ENCODE measurements at places on chromosomes 3 and 15. TPM values are rescaled to one million over a fixed set of nuclear protein-coding genes. Genes with fewer than 3 reads are reported as not detected.
A peak's percentile ranks its signal among the peaks of the same experiment; 100 is the strongest.

- DNase-seq, result no peak
These were observed 513.4 kb downstream of the ZNF385D start for GRCh38 chr3:21237638-21238037.

DNA sequence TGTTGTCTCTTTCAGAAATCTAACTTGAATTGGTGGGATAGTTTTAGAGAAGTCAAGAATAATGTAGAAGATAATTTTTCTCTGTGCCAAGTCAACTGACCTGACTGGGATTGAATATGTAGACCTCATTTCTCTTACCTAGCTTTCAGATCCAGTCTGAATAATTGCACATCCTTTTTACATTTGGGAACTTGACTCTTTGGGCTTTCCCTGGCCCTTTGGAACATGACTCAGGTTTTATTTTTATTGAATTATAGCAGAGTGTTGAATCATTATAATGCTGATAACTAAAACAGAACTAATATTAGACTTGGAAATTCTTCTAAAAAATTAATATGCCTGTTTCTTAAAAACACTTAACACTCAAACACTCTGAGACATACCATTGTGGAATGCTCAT lies 76.5 kb downstream of the PFN2 start:
- DNase-seq, result no peak

DNA sequence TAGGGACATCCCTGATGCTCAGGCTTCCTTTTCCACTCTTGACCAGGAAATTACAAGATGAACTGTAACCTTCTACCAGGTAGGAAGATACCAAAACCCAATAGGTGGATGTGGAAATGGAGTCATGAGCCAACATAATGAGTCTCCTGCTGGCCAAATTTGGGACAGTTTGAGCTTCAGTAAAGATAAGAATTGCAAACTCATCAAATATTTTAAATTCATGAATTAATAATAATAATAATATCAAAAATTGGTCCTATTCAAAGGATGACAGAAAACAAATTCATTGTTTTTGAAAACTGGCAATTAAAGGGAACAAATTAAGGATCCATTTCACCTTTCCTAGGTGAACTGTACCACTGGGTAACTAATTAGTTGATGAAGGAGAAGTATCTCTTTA lies 309.7 kb downstream of the NEK10 start:
- no peak for DNase-seq

GRCh38 chr15:76084256-76084655 lies 24.5 kb downstream of the TMEM266 start:
- DNase-seq, result no peak

- peak; percentile 55 for DNase-seq
These were observed 1.2 kb downstream of the GNAI2 start for GRCh38 chr3:50237133-50237651.

DNA sequence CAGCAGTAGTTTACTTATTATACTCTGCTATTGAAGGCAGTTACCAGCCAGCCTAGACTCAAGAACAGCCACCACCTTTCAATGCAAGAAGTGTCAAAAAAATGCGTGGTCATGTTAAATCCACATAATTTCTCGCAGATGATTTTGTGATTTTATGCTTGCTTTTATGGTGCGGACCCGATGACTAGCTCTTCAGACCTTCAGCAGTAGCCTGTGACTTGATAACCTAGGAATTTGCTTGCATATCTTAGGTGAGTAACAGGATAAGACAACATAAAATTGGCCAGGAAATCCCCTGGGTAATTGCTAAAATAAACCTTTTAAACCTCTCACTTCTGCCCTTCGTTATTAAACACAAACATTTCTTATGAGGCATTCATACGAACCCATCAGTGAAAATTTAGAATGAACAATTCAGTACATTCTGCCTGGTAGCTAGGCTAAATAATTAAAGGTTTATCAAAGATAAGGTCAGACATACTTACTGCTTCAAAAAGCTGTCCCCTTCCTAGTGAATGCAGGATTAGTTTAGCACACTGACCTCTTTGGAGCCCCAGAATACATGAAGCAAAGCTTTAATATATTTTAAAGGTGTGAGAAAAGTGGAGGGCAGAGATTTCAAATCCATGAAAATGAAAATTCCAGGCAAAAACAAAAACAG lies 798.8 kb downstream of the OTOL1 start:
- DNase-seq, result no peak

DNA sequence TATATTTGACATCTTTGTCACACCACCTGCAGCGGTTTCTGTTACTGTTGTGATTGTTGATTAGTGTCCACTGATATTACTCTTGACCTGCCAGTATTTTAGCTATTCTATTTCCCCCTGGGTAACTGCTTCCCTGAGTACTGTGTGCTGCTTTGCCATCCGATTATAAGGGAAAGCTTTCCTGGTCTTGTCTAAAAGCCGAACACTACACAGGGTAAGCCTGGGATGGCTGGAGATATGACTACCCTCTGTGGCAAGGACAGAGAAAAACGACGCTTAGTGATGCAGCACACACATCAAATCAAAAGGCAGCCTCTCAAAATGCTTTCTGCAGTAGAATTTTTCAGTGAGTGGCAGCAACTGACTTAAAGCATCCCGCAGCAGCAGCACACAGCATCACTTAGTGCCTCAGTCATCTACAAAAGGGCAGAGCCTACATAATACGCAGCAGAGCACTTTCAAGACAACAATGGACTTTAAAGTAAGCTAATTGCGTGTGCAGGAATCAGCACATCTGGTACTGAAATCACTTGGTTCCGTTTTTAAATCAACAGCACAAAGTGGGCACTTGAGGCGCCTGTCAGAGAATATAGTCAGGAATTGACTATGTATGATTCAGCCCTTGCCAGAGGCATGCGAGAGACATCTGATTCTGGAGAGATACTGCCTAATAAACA lies 656.3 kb upstream of the TGFBR2 start:
- DNase-seq, result peak; percentile 10

- no peak for DNase-seq
These were observed 48.5 kb upstream of the SKIL start for GRCh38 chr3:170309046-170309445.

- DNase-seq, result no peak
These were observed 621.3 kb upstream of the EPHA6 start for GRCh38 chr3:96192966-96193550.

DNA sequence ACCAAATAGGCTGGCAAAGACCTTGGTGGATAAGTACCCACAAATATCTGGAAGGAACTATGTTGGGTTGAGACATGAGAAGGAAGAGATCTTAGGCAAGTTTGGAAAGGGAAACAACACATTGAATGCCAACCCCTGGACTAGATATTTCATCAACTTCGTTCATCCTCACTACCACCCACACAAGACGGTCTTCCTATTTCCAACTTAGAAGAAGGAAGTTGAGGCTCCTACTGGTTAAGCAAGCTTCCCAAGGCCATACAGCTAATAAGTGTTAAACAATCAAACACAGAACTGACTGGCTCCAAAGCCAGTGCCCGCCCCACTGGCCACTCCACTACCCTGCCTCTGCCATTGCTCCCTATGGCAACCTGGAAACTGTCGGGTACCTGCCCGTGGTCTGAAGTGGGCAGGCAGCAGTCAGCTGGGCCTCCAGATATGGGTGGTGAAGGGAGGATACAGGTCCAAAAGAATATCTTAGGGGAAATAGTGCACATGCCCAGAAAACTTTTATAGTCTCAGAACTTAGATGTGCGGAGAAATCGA lies 94.9 kb downstream of the LIPC start:
- DNase-seq, result no peak

GRCh38 chr15:82890995-82891390 lies 61.5 kb downstream of the HOMER2 start:
- no peak for DNase-seq

C3orf62 gene
- total RNA-seq, result 6.1 TPM
